ENCODE measurements at places on chromosomes 13 and 19. TPM values are rescaled to one million over a fixed set of nuclear protein-coding genes. Genes with fewer than 3 reads are reported as not detected.

DNA sequence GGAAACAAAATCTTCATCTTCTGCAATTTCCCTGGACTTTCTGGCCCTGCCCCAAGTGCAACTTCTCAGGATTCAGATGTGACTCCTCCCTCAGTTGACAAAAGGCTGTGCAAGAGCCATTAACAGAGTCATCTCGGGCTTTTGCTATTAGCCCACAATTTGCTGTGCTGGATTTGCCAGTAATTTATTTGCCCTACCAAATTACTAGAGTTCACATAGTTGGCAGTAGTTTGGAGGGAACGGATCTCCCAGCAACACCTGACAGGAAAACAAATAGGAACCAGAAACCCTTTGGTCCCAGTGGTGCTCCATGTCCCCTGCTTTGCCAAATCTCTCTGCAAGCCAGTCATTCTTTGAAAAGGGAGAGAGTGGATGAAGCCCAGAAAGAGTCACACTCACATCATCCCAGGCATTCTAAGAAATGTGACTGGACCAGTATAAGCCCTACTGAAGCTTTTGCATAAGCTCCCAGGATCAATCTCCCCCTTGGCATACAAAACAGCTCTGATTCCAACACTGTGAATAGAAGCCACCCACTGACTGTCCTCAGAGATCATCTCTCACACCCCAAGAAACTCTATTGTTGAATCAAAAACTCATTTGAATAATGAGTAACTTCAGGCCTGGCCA, 350.1 kb upstream of the NBEA start:
- no peaks in the 10 kb centered on the region for H3K27me3 ChIP-seq
- no peaks in the 10 kb centered on the region for H3K4me1 ChIP-seq
- no peak overlapping the region for H3K27ac ChIP-seq
- DNase-seq = no peak
- no peaks in the 10 kb centered on the region for H3K36me3 ChIP-seq
- no peak overlapping the region for H3K4me3 ChIP-seq

GRCh38 chr13:41325752-41326151, 14.7 kb downstream of the NAA16 start:
- H3K4me3 ChIP-seq = no peak overlapping the region
- H3K4me1 ChIP-seq = peaks cover 14% of the 10 kb centered on the region
- peaks cover 15% of the 10 kb centered on the region for H3K36me3 ChIP-seq
- no peak overlapping the region for H3K27ac ChIP-seq
- no peaks in the 10 kb centered on the region for H3K27me3 ChIP-seq

GRCh38 chr13:92821324-92821723, 405.3 kb upstream of the GPC6 start:
- H3K27me3 ChIP-seq = no peaks in the 10 kb centered on the region
- DNase-seq = no peak
- H3K27ac ChIP-seq = no peak overlapping the region
- no peak overlapping the region for H3K4me3 ChIP-seq

GRCh38 chr19:58346961-58347929, 6.0 kb downstream of the A1BG start:
- no peaks in the 10 kb centered on the region for H3K36me3 ChIP-seq
- no peaks in the 10 kb centered on the region for H3K4me1 ChIP-seq
- no peaks in the 10 kb centered on the region for H3K27me3 ChIP-seq
- H3K27ac ChIP-seq = no peak overlapping the region
- peak; percentile 77 for DNase-seq

DNA sequence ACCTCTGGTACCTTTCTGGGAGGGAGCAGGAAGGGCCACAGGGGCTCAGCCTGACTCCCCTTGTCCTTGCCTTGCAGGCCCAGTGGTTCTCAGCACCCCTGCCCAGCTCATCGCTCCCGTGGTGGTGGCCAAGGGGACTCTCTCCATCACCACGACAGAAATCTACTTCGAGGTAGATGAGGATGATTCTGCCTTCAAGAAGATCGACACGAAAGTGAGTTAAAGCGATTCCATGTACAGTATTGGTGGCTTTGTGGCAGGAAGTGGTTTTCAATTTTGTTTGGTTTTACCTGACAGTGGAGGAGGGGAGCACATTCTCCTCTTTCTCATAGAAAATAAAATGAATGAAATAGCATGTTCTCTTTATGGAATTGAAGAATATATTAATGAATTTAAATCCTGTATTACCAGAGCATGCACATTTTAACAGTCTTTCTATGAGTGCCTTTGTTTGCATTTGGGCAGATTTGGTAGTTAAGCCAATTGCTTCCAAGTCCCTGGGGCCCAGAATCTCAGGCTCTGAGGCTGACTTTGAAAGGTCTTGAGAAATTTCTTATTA, 4.1 kb downstream of the MAB21L1 start:
- H3K27ac ChIP-seq = no peak overlapping the region
- H3K36me3 ChIP-seq = no peaks in the 10 kb centered on the region
- no peak overlapping the region for H3K4me3 ChIP-seq
- DNase-seq = no peak

- no peaks in the 10 kb centered on the region for H3K27me3 ChIP-seq
- no peak for DNase-seq
- no peaks in the 10 kb centered on the region for H3K36me3 ChIP-seq
- no peak overlapping the region for H3K4me3 ChIP-seq
- H3K4me1 ChIP-seq = peaks cover 27% of the 10 kb centered on the region
These were observed 281.6 kb downstream of the DNAJC15 start for GRCh38 chr13:43304945-43305344.

GRCh38 chr13:84399320-84400085, 517.2 kb upstream of the SLITRK1 start:
- DNase-seq = no peak
- H3K4me3 ChIP-seq = no peak overlapping the region
- H3K36me3 ChIP-seq = no peaks in the 10 kb centered on the region
- H3K4me1 ChIP-seq = no peaks in the 10 kb centered on the region

GRCh38 chr19:1063909-1064660, 2.9 kb upstream of the ARHGAP45 start:
- H3K36me3 ChIP-seq = no peaks in the 10 kb centered on the region
- peaks cover 5% of the 10 kb centered on the region for H3K27me3 ChIP-seq
- no peak overlapping the region for H3K27ac ChIP-seq
- DNase-seq = no peak
- no peak overlapping the region for H3K4me3 ChIP-seq

- DNase-seq = no peak
- H3K4me3 ChIP-seq = no peak overlapping the region
- H3K27me3 ChIP-seq = no peaks in the 10 kb centered on the region
These were observed 530.7 kb upstream of the SLITRK1 start for GRCh38 chr13:84413016-84413415.

- H3K4me1 ChIP-seq = no peaks in the 10 kb centered on the region
- H3K27me3 ChIP-seq = no peaks in the 10 kb centered on the region
- H3K4me3 ChIP-seq = no peak overlapping the region
- DNase-seq = no peak
These were observed 28.2 kb upstream of the PSG7 start for GRCh38 chr19:42965176-42965575.

DNA sequence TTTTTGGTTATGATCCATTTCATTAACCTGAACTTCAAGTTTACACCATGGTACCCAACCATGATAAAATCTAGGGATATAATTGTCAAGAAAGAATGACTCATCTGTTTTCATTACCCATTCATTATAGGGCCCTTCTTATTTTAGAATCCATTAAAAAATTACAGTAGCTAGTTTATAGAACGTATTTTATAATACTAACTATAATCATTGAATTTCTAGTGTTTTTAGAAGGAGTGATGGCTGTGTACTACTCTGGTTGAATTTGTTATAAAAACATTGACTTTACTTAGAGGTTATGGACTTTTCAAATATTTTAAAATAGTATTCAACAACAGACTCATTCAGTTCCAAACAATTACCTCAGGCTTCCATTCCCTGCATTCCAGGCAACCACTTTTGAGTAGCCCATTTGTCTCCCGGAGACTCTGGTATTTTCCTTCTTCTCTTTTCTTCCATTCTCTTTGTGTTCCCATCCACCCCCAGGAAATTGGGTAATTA, 71.9 kb upstream of the KLF12 start:
- H3K4me3 ChIP-seq = no peak overlapping the region
- no peaks in the 10 kb centered on the region for H3K4me1 ChIP-seq

- H3K4me1 ChIP-seq = peaks cover 12% of the 10 kb centered on the region
- no peak overlapping the region for H3K27ac ChIP-seq
- H3K36me3 ChIP-seq = peaks cover 16% of the 10 kb centered on the region
- H3K27me3 ChIP-seq = no peaks in the 10 kb centered on the region
- no peak for DNase-seq
- no peak overlapping the region for H3K4me3 ChIP-seq
These were observed 5.2 kb downstream of the SPACA6 start for GRCh38 chr19:51698296-51698695.

GRCh38 chr13:29548722-29549121, 46.8 kb downstream of the SLC7A1 start:
- peak overlapping the region; percentile 53 for H3K27ac ChIP-seq
- H3K36me3 ChIP-seq = peaks cover 3% of the 10 kb centered on the region
- H3K4me1 ChIP-seq = peaks cover 24% of the 10 kb centered on the region
- DNase-seq = peak; percentile 26
- H3K27me3 ChIP-seq = no peaks in the 10 kb centered on the region

DNA sequence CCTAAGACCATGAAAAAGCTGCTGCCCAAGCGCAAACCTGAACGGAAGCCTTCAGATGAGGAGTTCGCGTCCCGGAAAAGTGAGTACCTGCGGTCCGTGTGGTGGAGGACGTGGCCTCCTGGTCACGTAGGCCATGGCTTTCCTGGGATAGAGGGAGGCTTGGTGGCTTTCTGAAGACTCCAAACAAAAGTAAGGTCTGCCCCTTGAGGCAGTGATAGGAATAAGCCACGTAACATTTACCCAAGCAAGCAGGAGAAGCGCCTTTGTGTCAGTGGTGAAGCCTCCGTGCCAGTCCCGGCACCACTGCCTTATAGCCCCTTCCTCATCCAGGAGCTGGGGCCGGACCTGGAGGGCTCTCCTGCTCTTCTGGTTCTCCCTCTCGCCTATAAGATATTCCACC, 34.3 kb upstream of the TEX29 start:
- H3K4me3 ChIP-seq = no peak overlapping the region
- H3K4me1 ChIP-seq = peaks cover 12% of the 10 kb centered on the region
- H3K27ac ChIP-seq = no peak overlapping the region
- DNase-seq = no peak
- H3K36me3 ChIP-seq = peaks cover 20% of the 10 kb centered on the region

- no peaks in the 10 kb centered on the region for H3K4me1 ChIP-seq
- no peaks in the 10 kb centered on the region for H3K36me3 ChIP-seq
- H3K27me3 ChIP-seq = no peaks in the 10 kb centered on the region
These were observed 6.6 kb downstream of the SDHAF1 start for GRCh38 chr19:36001605-36002004.

DNA sequence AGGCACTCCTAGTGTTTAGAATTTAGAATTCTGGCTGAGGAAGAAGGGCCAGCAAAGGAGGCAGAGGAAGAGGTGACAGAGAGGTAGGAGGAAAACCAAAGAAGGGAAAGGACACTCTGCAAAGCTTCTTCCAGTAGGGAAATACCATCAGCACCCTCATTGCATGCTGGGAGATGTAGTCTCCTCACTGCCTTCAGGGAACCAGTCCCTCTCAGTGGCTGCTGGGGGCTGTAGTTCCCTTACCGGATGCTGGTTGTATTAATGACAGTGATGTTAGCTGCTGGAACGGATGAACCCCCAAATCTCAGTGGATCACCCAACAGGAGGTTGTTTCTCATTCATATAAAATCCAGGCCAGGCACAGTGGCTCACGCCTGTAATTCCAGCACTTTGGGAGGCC, 10.1 kb downstream of the GRIN2D start:
- H3K27ac ChIP-seq = no peak overlapping the region
- H3K27me3 ChIP-seq = no peaks in the 10 kb centered on the region
- H3K4me1 ChIP-seq = no peaks in the 10 kb centered on the region
- H3K4me3 ChIP-seq = no peak overlapping the region

DNA sequence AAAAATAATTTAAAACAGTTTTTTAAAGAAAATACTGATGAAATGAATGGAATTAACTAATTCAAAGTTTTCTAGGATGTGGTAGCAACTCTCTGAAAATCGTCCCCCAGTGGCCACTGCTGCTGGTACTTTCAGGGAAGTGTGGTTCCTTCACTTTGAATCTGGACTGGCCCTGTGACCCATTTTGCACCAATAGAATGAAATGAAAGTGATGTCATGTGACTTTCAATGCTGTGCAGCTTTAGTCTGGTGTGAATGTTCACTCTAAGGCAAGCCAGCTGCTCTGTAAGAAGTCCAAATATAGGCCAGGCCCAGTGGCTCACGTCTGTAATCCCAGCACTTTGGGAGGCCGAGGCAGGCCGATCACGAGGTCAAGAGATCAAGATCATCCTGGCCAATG, 26.4 kb upstream of the HNRNPA1L2 start:
- no peaks in the 10 kb centered on the region for H3K36me3 ChIP-seq
- peaks cover 22% of the 10 kb centered on the region for H3K27me3 ChIP-seq
- H3K27ac ChIP-seq = no peak overlapping the region

- H3K4me1 ChIP-seq = no peaks in the 10 kb centered on the region
- no peaks in the 10 kb centered on the region for H3K36me3 ChIP-seq
- H3K27me3 ChIP-seq = no peaks in the 10 kb centered on the region
- no peak overlapping the region for H3K4me3 ChIP-seq
- H3K27ac ChIP-seq = no peak overlapping the region
These were observed 25.6 kb downstream of the BRCA2 start for GRCh38 chr13:32340914-32341313.

DNA sequence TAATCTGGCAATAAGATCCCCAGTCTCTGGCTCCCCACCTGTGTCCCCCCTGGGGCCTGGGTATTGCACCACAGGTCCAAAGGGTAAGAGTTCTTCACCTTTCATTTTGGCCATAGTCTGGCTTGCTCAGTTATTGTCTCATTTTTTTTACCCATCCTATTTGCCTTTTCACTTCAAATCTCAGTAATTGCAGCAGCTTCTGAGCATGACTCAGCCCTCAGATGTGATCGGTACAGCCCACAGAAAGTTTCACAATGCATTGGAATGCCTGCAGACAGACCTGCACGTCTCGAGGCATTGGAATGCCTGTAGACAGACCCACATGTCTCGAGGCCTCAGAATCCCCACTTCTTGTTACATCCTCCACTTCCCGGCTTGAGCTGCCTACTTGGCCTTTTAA, 173.6 kb downstream of the NUFIP1 start:
- peak; percentile 18 for DNase-seq
- H3K36me3 ChIP-seq = no peaks in the 10 kb centered on the region
- no peak overlapping the region for H3K4me3 ChIP-seq
- no peaks in the 10 kb centered on the region for H3K27me3 ChIP-seq
- H3K27ac ChIP-seq = no peak overlapping the region
- H3K4me1 ChIP-seq = no peaks in the 10 kb centered on the region

The ZNF560 gene
- 0.80 TPM for total RNA-seq

The SOX1 gene
- not detected for total RNA-seq

The SYNGR4 gene
- not detected for total RNA-seq

The LILRA6 gene
- 0.15 TPM for total RNA-seq

The CYP2S1 gene
- total RNA-seq = 1.8 TPM

The TPTE2 gene
- 0.24 TPM for total RNA-seq

The GJA3 gene
- total RNA-seq = 201 TPM

The JOSD2 gene
- total RNA-seq = 25.4 TPM

The RPS15 gene
- total RNA-seq = 3,563 TPM

The ZNF473 gene
- 6.3 TPM for total RNA-seq

The IGFL1 gene
- total RNA-seq = not detected

The TRPC4 gene
- 0.28 TPM for total RNA-seq

The KLHL1 gene
- not detected for total RNA-seq

Data from cardiac muscle cell (in vitro differentiated cells and primary cell).